HT-29 (cell line): ENCODE measurements at places on chromosomes 5 and 9.

- peak; percentile 70 for DNase-seq
Observed at GRCh38 chr5:180670586-180671359, 21.4 kb upstream of the FLT4 start.

DNA sequence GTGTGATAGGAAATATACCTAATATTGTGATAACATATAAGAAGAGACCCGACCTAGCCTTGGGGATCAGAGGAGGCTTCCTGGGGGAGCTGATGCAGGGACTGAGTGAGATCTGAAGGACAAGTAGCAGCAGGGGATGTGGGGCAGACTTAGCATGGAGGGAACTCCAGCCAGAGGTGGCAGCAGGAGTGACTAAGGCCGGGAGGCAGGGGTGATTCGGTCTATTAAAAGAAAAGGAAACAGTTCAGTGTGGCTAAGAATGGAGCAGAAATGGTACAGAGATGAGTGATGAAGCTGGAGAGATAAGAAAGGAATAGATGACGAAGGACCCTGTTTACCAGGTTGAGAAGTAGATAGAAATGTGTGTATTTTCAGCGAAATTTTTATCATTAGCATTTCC is 408.8 kb downstream of the ENC1 start:
- DNase-seq, result no peak

GRCh38 chr5:54087436-54087835 is 222.9 kb downstream of the ARL15 start:
- DNase-seq, result no peak

DNA sequence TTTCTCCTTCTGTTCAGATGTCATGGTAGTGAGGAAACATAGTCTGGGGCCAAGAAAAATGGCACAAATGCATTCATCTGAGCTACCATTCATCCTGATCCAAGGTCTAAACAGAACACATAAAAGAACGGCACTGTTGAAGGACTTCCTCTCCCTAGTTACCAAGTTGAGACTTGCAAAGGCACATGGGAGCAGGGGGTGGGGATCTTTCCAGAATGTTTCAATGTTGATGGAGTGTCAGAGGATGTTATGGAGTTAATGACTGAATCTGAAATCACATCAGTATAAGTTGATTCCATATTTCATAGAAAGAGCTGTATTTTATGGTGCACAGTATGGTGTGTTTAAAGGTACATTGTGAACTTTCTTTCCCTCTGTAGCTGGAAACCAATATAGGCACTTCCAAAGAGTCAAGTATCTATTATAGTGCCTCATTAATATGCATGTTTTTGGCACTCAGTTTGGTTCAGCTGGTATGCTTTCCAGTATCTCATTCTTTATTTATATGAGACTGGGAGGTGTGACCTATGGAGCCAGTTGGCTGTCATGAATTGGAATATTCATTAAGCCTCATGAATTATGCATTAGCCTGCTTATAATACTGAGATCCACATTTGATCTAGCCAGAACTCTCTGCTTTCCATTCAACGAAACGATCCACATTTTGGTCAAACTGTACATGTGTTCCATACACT is 603.0 kb downstream of the NR2F1-AS1 start:
- DNase-seq, result no peak

DNA sequence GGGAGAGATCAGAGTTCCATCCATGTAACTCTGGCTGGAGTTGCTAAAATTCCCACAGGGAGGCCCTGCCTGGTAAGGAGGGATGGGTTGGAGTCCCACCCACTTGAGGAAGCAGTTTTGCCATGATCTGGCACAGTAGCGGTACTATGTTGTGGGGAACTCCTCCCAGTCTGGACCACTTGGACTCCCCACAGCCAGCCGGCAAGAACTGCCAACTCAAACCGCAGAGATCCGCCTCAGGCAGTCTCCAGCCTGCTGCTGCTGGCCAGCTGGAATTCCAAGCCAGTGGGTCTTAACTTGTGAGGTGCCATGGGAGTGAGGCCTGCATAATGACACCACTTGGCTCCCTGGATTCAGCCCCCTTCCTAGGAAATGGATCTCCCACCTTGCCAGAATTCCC is 151.9 kb downstream of the NDUFS4 start:
- DNase-seq, result no peak

- DNase-seq, result no peak
Observed at GRCh38 chr5:57836921-57837320, 354.3 kb upstream of the ACTBL2 start.

GRCh38 chr5:131664929-131665328 is 29.9 kb upstream of the RAPGEF6 start:
- no peak for DNase-seq

DNA sequence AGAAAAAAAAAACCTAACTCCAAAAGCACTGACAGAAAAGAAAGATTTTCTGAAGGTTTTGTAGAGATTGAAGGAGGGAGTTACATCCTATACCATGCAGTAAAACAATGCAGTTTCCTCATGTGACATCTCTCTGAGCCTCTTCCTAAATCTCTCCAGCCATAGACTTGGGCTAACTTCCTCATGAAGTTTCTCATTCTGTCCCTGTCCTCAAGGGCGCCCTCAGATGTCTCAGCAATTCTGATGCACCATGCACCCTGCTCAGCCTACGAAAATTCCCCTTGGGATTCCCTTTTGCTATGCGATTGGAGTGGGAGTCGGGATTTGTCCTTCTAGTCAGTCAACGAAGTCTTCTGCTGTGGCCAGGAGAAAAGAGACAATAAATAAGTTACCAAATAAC is 68.9 kb downstream of the FAT2 start:
- no peak for DNase-seq

DNA sequence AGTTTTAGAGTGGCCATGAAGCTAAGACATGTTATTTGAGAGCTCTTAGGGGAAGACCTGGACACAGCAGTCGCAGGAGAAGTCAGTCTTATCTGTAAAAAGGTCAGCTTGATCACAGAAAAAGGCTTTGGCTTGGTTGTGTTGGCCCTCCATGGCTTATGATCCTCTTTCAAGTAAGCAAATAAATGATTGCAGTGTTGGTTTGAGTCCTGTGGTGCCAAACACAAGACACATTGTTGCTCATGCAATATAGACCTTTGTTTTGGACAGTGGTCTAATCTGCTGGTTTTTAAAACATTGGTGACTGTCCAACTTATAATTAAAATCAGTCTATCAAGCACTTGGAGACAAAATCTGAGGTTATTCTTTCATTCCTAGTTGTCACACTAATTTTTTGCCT is 54.0 kb downstream of the DOCK8 start:
- DNase-seq, result no peak

DNA sequence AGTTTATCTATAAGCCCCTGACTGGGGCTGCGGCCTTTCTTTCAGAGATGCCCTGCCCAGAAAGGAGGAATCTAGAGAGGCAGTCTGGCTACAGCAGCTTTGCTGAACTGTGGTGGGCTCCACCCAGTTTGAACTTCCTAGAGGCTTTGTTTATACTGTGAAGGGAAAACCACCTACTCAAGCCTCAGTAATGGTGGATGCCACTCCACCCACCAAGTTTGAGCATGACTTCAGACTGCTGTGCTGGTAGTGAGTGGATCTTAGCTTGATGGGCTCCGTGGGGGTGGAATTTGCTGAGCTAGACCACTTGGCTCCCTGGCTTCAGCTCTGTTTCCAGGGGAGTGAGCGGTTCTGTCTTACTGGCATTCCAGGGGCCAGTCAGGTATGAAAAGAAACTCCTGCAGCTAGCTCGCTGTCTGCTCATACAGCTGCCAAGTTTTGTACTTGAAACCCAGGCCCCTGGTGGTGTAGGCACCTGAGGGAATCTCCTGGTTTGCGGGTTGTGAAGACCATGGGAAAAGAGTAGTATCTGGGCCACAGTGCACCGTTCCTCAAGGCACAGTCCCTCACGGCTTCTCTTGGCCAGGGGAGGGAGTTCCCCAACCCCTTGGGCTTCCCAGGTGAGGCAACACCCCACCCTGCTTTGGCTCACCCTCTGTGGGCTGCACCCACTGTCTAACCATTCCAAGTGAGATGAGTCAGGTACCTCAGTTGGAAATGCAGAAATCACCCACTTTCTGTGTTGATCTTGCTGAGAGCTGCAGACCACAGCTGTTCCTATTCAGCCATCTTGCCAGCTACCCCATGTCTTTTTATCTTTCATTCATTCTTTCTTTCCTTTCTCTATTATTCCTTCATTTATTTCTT is 211.8 kb upstream of the C9orf72 start:
- no peak for DNase-seq

DNA sequence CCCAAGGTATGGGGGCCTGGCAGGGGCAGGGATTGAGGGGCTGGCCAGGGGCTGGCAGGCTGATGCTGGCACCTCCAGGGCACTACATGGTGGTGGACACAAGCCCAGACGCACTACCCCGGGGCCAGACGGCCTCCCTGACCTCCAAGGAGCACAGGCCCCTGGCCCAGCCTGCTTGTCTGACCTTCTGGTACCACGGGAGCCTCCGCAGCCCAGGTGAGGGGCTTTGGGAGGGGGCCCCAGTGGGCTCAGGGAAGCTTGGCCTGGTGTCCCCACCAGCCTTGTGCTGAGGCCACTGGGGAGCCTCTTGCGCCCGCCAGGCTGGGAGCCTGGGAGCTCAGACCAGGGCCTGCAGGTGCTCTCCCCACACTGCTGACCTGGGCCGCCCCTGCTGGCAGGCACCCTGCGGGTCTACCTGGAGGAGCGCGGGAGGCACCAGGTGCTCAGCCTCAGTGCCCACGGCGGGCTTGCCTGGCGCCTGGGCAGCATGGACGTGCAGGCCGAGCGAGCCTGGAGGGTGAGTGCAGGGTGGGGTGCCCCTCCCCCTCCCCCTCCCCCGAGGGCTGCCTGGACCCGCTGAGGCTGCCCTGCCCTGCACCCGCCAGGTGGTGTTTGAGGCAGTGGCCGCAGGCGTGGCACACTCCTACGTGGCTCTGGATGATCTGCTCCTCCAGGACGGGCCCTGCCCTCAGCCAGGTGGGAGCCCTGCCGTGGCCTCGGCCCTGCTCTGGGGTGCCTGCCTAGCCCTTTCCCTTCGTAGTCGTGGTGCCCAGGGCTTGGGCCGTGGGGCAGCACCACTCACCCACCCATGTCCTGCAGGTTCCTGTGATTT is 5.7 kb downstream of the MAMDC4 start:
- DNase-seq, result no peak

DNA sequence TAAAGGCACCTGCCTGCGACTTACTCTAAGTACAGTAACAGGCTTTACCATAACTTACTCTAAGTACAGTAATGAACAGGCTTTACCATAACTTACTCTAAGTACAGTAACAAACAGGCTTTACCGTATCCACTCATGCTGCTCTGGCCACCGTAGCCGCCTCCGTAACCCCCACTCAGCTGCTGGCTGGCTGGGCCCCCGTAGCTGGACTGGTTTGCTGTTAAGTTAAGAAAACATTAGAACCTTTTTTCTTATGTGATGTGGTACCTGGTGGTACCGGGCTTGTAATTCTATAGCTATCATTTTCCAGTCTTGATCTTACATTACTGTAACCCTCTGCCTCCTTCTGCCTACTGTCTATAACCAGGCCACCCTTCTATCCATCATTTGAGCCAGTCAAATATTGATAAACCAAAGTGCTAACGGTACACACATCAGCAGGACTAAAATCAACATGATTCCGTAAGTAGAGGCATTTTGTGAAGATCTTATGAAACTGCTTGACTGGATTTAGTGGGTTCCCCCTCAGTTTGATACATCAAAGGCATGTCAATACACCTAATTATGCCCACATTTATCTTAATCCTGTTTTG is 7.4 kb downstream of the HNRNPH1 start:
- DNase-seq, result no peak

DNA sequence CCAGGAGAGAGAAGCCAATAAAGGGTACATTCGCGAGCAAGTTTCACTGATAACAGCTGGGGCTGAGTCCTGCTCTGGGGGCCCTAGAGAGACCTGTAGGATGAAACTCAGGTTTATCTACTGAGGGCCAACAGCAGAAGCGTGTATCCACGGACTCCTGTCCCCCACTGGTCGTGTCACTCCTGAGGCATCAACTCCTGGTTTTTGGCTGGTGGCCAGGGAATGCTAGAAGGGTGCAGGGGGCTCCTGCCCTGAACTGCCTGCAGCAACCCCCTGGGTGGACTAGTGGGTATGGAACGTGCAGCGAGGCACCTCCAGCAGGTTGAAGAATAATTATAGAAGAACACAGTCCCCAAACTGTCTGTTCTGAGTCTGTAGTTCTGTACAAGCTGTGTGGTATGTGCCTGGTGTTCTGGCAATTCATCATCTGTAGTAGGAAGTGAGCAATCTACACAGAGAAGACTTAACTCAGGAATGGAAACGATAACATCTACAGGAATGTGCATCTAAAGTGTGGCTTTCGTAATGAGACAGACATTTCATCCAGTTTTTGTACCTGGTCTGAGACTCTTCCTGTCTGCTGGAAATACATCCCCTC is 64.5 kb upstream of the GNA14 start:
- DNase-seq, result no peak

DNA sequence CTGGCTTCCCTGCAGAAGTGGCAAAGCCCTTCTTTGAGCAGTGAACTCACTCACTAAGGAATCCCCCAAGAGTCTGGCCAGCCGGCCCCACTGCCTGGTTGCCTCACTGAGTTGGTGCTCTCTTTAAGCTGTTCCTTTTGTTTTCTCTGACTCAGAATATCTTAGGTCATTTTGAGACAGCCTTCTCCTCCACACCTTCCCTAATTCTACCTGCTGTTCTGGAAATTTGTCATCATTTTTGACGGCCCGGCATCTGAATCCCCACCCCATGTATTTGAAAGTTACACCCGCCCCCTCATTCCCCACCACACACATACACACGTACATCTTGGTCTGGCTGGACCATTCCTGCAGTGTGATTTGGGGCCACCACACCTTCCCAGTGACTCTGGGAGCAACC is 41.8 kb downstream of the FGF1 start:
- no peak for DNase-seq

DNA sequence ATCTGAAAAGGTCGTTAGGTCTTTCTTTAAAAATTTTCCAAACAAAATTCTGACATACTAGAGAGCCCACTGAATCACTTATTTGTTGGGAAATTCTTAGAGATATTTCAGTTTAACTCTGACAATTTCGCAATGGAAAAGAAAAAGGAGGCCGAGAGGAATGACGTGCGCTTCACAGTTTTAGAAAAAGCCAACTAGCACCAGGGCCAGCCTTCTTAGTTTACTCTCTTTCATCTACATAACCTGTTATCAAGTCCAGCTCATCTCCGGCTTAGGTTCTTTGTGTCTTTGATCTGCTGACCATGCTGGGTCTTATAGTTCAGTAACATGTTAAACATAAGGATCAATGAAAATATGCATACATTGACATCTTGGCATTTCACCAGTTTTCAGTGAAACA is 201.7 kb upstream of the TAS2R1 start:
- no peak for DNase-seq

- no peak for DNase-seq
Observed at GRCh38 chr9:136603901-136604814, 58.3 kb upstream of the NOTCH1 start.

DNA sequence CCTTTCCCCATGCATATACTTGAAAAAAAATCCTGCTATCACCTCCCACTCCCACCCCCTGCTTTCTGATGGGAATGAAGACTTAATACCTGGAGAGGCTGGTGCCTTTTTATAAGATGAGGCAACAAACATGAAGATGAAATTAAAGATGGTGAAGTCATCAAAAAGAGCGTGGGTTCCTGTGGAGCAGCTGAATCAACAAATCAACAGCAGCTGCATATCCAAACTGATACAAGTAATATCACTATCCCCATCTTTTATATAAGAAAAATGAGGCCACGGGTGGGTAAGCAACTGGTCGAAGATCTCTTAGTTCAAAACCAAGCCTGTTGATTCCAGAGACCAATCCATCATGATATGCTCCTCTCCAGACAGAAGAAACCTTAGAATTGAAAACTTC is 268.5 kb downstream of the ENC1 start:
- no peak for DNase-seq
